Activated CD8-positive, alpha-beta memory T cell treated with anti-CD3 and anti-CD28 coated beads, Interleukin-2, amount 50 U/mL, for 48 hours (primary cell): ENCODE measurements at places on chromosomes 3 and 15.

GRCh38 chr15:39127925-39128617 lies 452.8 kb upstream of the THBS1 start:
- DNase-seq = no peak

- DNase-seq = no peak
Measured at GRCh38 chr3:108406063-108406660, 104.2 kb downstream of the MYH15 start.

DNA sequence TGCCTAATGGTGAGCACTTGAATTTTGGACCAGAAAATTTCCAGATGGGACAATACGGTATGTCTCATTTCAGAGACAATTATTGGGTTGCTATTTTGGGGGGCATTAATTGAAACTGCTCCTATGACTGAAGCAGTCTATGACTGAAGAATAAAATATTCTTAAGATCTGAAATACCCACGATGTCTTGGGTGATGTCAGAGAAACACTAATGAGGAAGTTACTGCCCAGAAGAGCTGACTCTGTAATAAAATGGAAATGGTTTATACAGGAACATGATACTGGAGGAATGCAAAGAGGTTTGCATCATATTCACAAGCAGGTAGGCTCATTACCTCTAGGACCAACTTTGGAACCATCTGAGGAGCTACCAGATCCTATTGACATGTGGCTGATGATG lies 68.7 kb downstream of the IL12A start:
- no peak for DNase-seq

DNA sequence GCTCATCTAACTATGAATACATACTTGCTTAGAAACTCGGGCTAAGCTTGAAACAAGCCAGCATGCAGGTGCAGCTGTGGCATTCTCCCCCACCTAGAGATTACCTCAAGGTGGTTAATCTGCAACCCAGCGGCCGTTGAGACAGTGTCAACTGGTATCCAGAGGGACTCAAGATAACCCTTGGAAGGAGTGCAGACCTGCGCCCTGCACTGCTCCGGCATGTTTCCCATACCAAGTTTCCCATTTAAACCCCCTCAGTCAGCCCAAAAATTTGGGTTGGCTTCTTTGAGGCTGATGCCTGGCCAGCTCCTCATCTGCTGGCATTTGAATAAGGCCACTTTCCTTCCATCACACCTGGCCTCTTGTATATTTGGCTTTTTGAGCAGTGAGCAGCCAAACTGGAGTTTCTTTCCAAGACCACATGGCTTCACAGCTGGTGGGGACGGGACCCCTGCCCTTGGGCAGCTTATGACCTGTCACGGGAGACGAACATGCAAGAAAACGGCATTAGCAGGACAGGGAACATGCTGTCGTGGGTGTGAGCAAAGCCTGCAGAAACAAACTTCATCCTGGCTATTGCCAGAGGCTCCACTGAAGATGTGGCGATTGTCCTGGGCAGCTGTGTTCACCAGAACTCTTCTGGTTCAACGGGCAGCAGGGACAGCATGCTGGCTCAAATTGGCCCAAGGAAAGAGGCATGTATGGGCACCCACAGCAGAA lies 98.2 kb downstream of the PLXNA1 start:
- no peak for DNase-seq

DNA sequence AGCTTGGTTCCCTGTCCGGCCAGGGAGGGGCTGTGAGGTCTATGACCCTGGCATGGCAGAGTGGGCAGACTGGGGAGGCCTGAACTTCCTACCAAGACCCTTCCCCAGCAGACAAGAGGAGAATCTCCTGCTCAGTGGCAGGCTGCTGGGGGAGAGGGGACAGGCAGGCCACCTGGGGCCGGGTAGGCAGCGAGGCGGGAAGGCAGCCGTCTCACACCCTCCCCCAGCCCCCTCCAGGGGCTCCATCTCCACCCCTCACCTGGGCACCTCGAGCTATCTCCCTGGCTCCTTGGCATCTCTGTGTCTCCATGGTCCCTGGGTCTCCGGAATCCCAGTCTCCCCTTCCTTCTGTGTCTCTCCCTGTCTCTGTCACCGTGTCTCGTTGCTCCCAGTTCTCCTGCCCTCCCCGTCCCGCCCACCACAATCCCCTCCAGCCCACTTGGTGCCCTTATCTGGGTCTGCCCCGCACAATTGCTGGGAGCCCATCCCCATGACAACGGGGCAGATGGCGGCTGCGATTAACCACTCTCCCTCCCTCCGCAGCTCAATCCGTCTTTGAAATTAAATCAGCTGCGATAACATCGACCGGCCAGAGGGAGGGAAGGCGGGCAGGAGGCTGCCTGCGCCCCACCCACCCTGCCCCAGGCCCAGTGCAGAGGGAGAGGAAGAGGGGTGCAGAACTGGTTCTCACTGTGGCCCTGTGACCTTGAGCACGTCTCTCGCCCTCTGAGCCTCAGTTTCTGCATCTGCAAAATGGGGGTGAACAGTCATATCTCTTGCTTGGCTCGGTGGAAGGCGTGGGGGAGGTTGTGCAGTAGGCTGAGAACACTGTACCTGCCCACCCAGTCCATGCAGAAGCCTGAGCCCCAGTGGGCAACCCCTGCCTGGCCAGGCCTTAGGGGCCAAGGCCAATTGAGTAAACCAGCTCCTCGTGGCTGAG lies 9.6 kb downstream of the DNAJB8 start:
- DNase-seq = no peak
